ENCODE measurements at places on chromosomes 2 and 18.

GRCh38 chr2:96271995-96272394, 6.0 kb downstream of the CIAO1 start:
- DNase-seq: no peak

DNA sequence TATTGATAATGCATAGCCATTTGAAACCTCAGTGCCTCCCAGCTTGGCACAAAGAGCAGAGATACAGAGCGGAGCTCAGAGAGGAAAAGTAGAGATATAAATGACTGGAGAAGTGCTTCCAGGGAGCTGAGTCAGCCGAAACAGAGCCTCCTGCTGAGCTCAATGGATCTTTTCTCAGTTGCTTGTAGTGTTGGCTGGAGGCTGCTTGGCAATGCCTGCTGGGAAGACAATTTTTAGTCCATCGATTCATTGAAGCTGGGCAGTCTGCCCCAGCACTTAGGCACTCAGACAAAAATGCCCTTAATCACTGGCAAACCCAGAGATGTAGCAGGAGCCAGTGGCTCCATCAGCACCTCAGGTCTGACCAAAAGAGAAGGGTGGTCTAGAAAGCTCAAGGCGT, 81.3 kb upstream of the SETBP1 start:
- no peak for DNase-seq

- DNase-seq: no peak
Measured at GRCh38 chr2:762646-763045, 85.4 kb upstream of the TMEM18 start.

DNA sequence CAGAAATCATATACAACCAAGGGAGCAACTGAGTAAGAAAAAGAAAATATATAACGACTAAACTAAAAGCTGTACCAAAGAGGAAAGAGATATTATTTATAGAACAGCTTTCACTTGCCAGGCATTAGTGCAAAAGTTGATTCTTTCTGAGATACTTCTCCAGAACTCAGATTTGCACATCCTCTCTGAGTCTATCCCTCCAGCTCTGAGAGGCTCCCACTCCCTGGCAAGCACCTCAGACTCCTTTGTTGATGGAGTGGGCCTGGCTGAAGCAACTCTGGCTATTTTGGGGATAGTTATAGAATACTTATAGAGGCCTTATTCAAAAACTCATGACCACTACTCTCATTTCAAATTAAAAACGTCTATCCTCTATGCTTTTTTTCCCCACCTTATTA, 501.6 kb upstream of the TNP1 start:
- no peak for DNase-seq

- no peak for DNase-seq
Measured at GRCh38 chr2:85737961-85738360, 15.8 kb upstream of the ATOH8 start.
